ENCODE measurements at places on chromosomes 5 and 9.

DNA sequence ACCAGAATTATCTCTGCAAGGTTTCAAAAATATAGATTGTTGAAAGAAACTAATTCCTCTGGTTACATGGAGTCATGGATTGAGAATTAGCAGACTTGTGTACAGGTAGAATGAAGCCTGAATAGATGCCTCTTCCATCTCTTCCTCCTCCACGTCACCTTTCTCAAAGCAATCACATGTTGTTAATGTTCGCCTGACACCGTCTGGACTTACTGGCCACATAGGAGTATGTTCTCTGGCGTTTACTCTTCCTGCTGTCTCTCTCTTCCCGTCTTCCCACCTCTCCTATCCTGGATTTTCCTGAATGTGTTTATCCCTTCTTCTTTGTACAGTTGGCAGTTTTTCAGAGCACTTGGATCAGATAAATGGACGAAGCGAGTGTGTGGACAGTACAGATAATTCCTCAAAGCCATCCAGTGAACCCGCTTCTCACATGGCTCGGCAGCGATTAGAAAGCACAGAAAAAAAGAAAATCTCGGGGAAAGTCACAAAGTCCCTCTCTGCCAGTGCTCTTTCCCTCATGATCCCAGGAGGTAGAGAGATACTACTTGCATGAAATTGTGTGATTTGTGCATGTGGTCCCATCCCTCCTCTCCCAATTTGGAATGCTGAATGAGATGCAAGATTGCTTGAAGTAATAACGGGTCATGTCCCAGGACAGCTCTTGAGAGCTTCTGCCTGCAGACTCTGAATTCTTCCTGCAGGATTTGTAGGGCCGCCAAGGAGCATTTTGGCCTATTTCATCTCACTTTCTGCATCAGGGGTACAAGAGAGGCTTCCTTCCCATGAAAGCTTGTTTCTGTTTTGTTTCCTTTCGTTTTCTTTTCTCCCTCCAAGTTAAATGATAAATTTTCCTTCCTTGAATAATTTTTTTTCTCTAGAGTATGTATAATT is 47.3 kb downstream of the CD180 start:
- DNase-seq: no peak

DNA sequence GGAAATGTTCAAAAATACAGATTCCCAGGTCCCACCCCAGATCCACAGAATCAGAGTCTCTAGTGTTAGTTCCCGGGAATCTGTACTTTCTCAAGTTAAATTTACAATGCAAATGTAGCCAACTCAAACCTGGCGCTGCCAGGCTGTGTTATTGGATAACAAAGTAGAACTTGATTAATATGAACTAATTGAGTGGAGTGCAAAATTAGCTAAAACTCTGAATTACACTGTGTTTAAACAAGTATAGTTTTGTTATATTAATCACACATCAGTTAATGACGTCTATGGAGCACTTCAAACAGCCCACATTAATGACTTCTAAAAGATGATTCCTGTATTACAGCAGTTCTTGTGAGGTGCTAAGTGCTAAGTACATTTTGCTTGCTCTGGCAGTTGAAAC is 32.4 kb upstream of the CYFIP2 start:
- DNase-seq: no peak

DNA sequence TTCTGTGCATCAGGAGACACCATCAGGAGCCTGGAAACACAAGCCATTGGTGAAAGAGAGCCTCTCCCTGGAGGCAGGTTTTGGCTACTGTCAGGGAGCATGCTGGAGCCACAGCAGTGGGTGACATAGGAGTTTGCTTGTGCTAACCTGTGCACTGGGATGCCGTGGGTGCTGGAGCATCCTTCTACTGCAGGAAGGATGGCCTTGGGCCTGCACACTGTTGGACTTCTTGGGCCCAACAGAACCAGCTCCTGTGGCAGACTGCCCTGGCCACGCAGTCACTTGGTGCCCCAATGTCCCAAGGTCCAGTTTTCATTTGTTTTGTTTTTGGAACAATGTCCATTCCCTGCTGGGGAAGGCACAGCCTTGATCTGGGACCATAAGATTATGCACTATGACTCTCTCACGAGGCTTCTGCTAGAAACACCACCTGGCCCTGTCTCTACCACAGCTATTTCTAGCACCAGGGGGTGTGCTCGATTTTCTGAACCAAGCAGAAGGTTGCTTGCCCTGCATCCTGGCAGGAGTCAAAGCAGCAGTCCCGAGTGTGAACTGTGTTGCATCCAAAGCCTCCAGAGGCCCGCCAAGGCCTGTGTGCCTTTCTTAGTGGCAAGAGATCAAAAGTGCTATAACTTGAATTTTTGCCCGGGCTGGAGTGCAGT is 5.5 kb upstream of the LTC4S start:
- DNase-seq: no peak

- DNase-seq: no peak
Measured at GRCh38 chr5:165231821-165232508, 1726.5 kb downstream of the MAT2B start.

- DNase-seq: no peak
Measured at GRCh38 chr5:34743878-34744277, 87.8 kb downstream of the RAI14 start.

- DNase-seq: no peak
Measured at GRCh38 chr5:144315994-144316634, 145.4 kb downstream of the KCTD16 start.

GRCh38 chr5:9558319-9558965 is 12.6 kb upstream of the SEMA5A start:
- DNase-seq: no peak

DNA sequence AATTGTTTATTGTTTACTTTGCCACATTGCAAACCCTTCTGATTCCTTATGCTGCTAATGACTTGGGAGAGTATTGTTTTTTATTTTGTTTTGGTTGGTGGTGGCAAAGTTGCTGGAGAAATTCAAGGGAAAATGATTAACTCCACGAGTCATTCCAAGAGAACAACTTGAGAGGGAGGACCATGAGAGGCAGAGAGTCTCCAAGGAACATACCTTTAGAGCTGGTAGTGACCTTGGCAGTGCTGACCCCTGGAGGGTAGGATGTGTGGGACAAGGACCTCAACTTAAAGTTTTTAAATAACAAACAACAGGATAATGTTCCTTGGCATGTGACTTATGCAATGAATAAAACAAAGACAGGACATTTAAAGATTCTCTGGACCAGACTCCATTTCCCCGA is 139.7 kb downstream of the LRRC70 start:
- DNase-seq: no peak

DNA sequence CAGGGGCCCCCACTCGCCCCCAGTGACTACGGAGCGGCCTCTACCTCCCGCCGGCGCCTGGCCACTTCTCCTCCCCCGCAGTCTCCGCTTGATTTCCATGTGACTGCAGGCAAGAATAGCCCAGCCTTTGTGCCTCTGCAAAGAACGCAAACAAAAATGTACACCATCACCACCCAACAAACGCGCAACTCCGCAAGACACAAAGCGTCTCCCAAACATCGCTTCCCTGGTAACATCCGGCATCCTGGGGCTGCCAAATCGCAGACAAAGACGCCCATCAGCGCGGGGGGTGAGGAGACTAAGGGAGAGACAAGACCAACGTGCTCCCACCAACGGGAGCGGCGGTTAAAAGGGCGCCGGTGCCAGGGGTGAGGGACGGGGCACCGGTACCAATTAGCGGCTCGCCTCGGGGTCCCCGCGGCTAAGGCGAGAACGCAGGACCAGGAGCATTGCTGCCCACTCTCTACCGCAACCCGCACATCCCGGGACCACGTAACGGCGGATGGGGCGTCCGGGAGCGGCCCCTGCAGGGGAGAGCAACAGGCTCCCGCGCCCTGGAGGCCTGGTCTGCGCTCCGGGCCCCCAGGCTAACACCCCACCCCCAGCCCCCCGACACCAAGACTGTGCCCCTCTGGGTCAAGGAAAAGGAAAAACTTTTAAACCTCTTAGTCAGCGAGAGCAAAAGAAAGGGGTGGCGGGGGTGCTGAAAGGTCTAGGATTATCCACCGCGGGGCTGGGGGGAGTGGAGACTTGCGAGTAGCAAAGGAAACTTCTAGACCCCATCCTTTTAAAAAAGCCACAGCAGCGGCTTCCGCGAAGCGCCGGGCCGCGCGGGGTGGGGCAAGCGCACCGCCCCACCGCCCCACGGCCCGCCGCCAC is 885 bp downstream of the MPDZ start:
- DNase-seq: peak; percentile 65

- DNase-seq: peak; percentile 93
Measured at GRCh38 chr9:126883636-126884035, 23.2 kb downstream of the ZBTB34 start.

DNA sequence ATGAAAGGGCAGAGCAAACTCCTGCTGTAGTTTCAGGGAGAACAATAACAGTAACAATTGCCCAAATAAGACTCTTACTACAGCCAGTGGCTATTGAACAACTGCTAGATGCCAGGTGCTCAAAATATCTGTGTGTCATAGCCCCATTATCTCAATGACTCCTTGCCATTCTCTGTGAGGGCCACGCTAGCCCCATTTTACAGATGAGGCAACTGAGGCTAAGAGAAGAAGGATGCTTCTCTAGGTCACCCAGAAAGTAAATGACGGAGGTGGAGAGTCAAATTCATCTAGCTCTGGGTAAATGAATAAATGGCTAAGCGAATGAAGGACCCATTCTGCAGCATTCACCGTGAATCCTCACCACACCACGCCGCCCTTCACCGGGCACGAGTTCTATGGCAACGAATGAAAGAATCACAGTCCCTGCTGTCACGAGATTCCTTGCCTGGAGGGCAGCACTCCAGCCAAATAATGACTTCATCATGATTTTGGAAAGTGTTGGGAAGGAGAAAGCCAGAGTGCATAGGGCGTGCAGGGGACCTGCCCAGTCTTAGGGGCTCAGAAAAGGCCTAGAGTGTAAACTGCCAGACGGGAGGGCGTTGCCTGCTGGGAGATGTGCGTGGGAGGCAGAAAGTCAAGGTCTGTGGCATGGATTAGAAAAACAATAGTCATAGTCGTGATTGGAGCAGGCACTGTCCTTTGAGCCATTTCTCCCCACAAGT is 147.2 kb downstream of the C9orf50 start:
- DNase-seq: no peak

- no peak for DNase-seq
Measured at GRCh38 chr5:181242031-181242451, 1.7 kb downstream of the RACK1 start.

- no peak for DNase-seq
Measured at GRCh38 chr9:89477384-89477783, 20.5 kb downstream of the SEMA4D start.

- DNase-seq: peak; percentile 70
Measured at GRCh38 chr5:120465436-120465961, 1.4 kb downstream of the PRR16 start.

DNA sequence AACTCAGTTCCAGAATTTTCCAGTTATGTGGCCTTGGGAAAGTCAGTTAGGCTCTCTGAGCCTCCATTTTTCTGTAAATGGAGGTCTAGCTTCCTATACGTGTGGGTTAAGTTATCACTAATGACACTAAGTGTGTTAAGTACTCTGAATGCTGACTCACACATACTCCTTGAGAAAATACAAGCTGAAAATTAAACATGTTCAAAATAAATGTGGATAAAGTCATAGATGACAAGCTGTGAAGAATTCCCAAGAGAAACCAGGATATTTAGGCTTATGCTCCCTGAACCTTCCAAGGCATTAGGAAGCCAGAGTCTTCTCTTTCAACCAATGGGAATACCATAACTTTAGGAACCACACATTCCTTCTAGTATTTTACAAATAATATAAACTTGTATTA is 58.1 kb downstream of the ABCA1 start:
- DNase-seq: no peak

- no peak for DNase-seq
Measured at GRCh38 chr5:91223886-91224285, 159.2 kb downstream of the ARRDC3 start.

- peak; percentile 21 for DNase-seq
Measured at GRCh38 chr9:127698985-127699670, 7.7 kb upstream of the CFAP157 start.

- DNase-seq: no peak
Measured at GRCh38 chr9:91740701-91741100, 209.3 kb downstream of the ROR2 start.

- DNase-seq: peak; percentile 50
Measured at GRCh38 chr5:14153071-14153864, 10.1 kb downstream of the TRIO start.

- DNase-seq: no peak
Measured at GRCh38 chr5:83107692-83108420, 30.5 kb downstream of the XRCC4 start.

- DNase-seq: no peak
Measured at GRCh38 chr9:5577225-5577624, 51.7 kb upstream of the RIC1 start.

DNA sequence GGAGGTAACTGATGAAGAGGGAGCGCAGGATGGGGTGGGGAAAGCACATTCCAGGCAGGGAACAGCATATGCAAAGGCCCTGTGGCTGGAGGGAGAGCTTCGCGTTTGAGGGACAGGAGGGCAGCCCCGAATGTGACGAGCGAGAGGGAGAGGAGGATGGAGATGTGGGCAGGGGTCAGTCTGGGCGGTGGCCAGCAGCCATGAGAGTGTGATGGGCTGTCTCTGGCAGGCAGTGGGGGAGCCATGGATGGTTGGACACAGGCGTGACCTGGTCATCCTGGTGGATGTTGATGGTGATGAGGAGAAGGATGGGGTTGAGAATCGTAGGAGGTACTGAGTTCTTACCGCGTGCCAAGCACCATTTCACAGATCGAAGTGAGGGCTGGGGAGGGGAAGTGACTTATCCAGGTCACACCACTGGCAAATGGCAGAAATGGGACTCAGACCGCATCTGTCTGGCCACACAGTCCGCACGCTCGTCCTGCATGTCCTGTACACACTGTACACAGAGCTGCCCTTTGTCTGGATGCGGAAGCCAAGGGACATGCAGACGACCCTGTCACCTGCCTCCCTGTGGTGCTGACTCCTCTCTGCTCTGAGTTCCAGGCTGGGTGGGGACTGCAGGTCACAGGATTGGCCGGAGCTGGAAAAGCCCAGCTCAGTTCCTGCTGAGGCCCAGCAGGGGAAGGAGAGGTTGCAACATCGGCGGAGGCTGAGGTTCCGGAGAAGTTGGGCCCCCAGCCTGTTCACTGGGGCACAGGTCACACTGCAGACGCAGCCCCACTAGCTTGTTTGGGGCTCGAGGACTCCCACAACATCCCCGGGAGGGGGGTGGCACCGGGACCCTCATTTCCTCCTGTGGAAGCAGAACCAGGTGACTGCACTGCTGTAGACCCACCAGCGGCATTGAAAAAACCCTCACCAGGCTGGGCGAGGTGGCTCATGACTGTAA is 165.6 kb upstream of the IER5L start:
- DNase-seq: no peak

DNA sequence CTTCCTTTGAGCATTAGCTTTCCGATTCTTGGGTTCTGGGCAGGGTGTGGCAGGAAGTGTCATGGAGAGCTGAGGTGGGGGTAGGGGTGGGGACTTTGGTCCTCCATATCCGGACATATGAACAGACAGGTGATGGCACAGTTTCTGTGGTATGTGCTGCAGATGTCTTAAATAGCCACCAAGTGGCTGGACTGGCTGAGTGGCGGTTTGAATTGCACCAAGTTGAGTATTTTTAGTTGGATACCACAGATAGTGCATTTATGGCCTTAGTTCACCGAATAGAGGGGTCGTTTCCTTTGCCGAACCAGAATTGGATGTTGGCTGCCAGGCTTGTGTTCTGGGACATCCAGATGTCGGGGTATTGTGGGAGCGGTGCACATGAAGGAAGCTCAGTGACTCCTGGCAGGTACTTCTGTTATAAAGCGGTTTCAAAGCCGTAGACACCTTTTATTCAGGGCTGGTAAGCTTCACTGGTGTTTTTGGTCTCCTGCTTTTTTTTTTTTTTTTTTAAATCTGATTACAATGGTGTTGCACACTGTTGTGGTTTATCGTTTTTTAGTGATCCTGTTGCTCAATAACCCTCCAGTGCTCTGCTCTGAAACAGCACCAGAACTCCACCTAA is 15.1 kb upstream of the TNFAIP8 start:
- no peak for DNase-seq
